Urinary bladder (tissue), 4 donors: ENCODE measurements at places on chromosomes 3 and 15. TPM values are rescaled to one million over a fixed set of nuclear protein-coding genes. Genes with fewer than 3 reads are reported as not detected.

DNA sequence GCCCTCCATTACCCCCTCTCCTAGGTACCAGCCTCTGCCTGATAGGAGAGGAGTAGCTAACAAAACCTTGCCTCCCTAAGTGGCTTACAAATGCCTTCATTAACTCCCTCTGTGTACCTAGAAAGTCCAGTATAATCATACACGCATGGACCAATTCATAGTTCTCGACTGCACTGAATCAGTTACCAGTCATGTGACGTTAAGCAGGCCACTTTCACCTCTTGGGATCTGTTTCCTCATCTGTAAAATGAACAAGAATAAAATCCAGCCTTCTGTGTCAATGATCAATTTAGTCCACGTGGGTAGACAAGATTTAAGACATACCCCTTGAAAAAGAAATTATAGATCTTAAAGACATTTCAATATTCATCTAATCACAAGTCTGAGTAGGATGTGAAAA, 72.2 kb downstream of the TRIM69 start:
- no peak for DNase-seq

The TMC3 gene
- 0.95 TPM for total RNA-seq

- DNase-seq = no peak
Observed at GRCh38 chr3:10950476-10951294, 41.9 kb upstream of the SLC6A1 start.

GRCh38 chr3:131299836-131300235, 81.7 kb upstream of the NUDT16 start:
- DNase-seq = no peak

GRCh38 chr3:59027607-59028006, 22.2 kb downstream of the CFAP20DC start:
- no peak for DNase-seq

DNA sequence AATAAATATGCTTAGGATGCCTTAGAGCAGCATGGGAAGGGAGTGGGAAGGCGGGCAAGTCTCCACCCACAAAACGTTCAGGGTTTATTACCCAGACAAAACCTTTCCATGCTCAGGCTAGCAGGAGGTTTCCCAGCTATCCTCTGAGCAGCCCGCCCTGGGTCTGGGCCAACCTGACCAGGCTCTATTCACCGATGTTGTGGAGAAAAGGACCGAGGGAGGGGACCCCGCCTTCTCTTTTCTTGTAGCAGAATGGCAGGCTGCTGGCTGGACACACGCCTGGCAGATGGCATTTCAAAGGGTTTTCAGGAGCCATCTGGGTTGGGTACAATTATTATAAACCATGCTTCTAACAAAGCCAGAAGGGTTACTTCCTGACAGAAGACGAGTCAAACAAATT, 540.9 kb downstream of the MAGI1 start:
- no peak for DNase-seq

The ZNF662 gene
- total RNA-seq = 22.5 TPM

GRCh38 chr3:127217596-127218453, 24.9 kb downstream of the PRR23E start:
- no peak for DNase-seq

The AQP9 gene
- 0.85 TPM for total RNA-seq

DNA sequence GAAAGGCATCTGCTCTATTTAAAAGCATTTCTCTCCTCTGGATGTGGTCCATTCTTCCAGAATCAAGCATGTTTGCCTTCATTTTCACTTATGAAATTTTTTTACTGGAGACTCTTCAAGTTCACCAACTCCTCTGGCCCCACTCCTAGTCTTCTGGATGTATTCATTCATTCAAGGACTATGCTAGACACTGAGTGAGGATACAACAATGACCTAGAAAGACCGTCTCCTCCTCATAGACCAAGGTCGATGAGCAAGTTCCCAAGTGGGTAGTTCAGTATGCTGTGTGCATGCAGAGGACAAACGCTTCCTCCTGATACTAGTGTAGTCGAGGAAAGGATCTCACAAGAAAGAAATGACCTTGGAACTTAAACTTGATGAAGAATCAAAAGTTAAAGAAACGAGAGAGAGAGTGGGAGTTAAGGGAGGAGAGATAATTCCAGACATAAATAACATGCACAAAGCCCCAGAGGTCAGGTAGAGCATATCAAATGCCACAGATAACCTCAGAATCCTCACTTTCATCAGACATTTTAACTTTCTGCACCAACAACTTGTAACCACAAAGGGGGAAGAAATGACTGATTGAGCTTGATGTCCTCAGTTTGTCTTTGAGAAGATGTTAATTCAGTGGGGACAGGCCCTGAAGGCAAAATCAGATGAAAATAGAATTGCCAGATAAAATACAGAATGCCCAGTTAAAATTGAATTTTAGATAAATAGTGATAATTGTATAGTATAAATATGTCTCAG, 149.4 kb downstream of the IMPG2 start:
- DNase-seq = no peak

DNA sequence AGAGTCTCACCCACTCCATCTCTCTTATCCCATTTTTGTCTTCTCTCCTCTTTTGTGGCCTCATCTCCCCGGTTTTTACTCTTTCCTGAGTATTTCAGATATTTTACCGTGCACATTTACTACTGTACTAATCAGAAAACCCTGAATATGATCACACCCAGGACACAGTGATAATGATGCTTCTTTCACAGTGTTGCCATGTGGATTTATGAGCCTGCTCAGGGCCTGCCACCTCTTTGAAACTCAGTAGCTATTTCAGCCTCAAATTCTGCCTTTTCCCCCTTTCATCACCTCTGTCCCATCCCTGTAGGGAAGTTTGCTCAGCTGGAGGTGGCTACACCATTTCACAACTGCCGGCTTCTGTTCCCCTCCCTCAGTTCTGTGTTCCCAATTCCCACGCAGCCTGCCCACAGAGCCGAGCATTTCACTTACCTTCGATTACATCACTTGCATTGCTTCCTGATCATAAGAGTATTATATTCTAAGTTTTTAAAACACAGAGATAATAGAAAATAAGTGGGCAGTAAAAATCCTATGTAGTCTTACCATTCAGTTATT, 33.2 kb downstream of the ARNT2 start:
- DNase-seq = no peak

The TM4SF18 gene
- 33.4 TPM for total RNA-seq

DNA sequence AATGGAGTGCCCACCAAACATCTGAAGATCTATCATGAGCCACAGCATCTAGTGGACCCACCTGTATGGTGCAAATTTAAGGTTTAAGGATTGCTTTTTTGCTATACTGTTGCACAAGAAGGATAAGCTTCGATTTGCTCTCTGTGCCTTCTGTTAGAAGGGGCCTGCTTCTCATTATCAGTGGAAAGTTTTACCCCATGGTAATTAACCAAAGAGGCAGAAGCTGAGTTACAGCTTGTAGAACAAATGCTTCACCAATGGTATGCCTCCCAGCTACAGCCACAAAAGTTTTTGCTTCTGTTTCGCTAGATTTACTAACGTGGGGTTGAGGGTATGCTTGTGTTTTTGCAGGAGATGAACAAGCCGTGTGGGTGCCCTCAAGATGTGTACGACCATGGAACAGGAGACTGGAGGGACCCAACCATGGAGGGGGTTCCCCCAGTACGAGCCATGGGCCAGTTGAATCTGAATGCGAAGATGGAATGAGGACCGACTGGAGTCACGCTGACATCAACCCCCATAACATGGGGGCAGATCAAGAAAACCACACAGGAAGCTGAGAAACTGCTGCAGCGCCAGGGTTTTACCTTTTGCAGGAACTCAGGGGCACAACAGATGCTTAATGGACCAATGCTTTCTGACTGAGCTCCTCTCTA, 43.5 kb downstream of the ACAD9 start:
- DNase-seq = no peak

The MGLL gene
- 23.4 TPM for total RNA-seq

The VILL gene
- 16.0 TPM for total RNA-seq

- no peak for DNase-seq
Observed at GRCh38 chr15:72202801-72203506, 5.4 kb upstream of the GRAMD2A start.

GRCh38 chr15:28099555-28100140, 533 bp upstream of the OCA2 start:
- DNase-seq = no peak

GRCh38 chr3:66449411-66449974, 51.3 kb downstream of the LRIG1 start:
- DNase-seq = no peak

- no peak for DNase-seq
Observed at GRCh38 chr3:46676601-46677410, 16.7 kb downstream of the ALS2CL start.

DNA sequence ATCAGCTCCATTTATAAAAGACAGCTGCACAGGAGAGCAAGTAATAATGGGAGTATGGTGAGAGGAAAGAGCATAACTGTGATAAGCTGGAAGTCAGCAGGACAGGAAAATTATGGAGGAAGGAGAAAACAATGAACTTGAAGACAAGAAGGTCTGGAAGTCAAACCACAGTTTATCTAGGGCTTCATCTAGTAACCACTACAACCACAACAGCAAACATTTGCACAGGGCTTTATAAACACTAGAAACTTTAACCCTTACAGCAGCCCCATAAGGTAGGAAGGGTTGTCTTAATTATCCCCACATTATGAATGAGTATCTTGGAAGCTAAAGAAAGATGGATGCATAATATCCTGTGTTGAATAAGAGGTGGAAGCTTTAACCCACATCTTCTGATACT, 820.8 kb downstream of the IGSF11 start:
- DNase-seq = no peak

DNA sequence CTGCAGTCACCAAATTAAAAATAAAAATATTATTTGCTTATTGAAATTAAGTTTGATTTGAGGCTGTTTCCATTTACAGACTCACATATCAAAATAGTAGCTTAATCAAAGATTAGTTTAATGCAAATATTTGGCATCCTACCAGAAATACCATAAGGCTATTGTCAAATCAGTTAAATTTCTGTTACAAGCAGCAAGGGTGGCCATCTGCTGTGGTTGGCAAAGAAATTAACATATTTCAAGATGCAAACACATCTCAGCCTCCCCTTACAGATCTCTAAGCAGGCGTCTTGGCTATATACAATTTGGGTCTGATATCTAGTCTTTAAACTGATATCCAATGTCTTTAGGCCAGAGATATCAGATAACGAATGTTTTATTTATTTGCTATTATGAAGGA, 83.2 kb upstream of the NEDD4 start:
- no peak for DNase-seq

The DNAH12 gene
- total RNA-seq = 0.37 TPM
